ENCODE measurements at places on chromosomes 4 and X.

- no peak for DNase-seq
Measured at GRCh38 chr4:88802585-88803286, 105.1 kb upstream of the NAP1L5 start.

- DNase-seq, result no peak
Measured at GRCh38 chrX:119990556-119991004, 47.0 kb upstream of the NKAP start.

- no peak for DNase-seq
Measured at GRCh38 chr4:106670976-106671375, 302.4 kb upstream of the GIMD1 start.

DNA sequence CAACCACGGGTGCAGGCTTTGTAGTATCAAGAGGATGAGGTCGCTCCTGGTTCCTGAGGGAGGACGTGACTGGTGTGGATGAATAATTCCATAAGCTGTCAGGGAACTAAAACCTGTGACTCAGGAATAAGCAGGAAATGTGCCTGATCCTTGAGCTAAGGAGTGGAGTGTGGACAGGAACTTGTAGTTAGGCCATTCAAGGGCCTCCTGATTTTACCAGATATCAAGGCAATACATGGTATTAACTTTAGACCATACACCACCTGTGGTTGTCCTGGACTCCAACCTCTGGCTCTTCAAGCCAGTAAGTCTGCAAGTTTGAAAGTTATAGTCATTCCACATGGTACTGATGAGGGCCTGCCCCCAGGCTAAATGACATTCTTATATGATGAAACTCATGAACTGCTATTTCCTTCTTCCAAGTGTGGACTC, 12.1 kb upstream of the ING2 start:
- no peak for DNase-seq

GRCh38 chr4:167578906-167579305, 344.6 kb upstream of the SPOCK3 start:
- no peak for DNase-seq

DNA sequence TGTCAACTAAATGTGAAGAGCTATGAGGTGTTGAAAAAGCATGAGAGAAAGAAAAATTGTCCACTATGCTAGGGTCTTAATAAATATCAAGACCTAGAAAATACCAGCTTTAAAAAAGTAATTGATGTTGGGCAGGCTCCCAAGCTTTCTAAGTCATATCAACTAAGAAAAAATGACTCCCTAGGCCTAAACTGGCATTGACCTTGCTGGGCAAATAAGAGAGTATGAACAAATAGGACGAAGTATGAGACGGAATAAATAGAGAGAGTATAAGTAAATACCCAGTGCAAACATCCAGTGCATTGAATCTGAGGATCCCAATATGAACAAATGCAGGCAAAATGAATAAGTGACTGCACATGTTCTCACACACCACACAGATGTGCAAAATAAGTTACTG, 3.2 kb downstream of the KDR start:
- no peak for DNase-seq

- DNase-seq, result no peak
Measured at GRCh38 chrX:36897690-36898089, 110.5 kb upstream of the FAM47C start.

- no peak for DNase-seq
Measured at GRCh38 chr4:8904041-8904501, 32.4 kb upstream of the HMX1 start.

- DNase-seq, result no peak
Measured at GRCh38 chrX:132101206-132101605, 26.6 kb downstream of the FRMD7 start.

DNA sequence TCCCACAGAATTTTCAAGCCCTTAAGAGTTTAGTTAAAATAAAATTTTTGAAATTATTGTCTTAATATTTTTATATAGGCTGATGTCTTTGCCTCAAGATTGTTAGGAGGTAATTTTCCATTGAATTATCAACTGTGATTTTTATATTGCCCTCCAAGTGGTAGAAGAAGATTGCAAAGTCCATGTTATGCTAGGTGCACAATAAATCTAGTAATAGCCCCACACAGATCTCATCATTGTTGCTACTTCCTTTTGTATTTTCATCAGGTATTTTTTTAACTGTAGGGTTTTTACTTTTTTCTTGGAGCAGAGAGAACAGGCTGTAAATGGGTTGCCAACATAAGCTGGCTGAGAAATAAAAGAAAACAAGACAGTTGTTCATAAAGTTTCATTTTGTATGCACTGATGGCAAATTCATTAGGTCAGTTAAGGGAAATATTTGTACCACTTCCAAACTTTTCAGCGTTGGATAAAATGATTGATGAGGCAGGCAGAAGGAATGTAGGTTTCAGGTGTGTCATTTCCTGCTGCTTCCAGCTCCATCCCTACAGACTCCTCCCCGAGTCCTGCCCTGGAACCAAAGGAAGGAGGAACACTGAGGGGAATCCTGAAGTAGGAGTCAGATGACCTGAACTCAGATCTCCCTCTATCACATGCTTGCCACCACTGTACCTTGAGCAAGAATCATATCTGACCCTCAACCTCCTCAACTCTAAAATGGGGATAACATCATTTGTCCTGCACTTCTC, 105.5 kb downstream of the PRRG1 start:
- no peak for DNase-seq

GRCh38 chr4:169410839-169411770, 140.3 kb upstream of the SH3RF1 start:
- peak; percentile 67 for DNase-seq

DNA sequence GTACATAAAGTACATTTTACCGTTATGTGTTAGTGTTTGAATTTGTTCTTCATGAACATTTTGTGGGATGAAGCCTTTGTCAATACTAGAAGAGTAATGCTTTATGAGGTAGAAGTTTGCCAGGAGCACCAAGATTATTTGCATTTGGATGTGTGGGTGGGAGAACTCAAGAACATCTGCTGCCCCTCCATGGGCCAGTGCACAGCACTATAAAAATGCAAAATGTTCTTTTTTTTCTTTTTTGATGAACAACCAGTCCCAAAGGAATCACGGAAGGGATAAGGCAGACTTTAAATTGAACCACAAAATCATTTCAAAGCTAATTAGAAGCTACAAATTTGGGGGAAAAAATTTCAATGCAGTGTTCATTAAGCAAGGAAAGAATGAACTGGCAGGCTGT, 300.3 kb upstream of the NWD2 start:
- no peak for DNase-seq

DNA sequence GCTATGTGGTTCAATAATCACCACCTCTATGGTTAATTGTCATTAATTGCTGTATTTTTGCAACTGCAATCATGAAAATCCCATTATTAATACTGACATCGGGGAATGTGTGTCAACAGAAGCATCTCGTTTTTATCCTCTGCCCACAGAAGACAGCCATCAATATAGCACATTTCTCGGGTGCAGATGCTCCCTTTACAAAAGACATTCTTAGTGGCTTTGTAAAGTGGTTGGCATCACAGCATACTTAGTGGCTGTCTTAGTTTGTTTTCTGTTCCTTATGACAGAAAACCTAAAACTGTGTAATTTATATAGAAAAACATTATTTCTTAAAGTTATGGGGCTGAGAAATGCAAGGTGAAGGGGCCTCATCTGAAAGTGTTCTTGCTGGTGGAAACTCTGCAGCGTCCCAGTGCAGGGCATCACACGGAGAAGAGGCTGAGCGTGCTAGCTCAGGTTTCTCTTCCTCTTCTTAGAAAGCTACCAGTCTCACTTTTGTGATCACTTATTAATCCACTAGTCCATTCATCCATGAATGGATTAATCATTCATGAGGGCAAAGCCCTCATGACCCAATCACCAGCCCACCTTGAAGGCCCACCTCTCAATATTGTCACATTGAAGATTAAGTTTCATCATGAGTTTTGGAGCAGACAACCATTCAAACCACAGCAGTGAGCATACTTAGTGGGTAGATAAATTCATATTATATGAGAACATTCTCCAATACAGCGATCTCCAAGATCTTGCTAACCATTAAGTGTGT, 1067.7 kb upstream of the PABPC4L start:
- no peak for DNase-seq

DNA sequence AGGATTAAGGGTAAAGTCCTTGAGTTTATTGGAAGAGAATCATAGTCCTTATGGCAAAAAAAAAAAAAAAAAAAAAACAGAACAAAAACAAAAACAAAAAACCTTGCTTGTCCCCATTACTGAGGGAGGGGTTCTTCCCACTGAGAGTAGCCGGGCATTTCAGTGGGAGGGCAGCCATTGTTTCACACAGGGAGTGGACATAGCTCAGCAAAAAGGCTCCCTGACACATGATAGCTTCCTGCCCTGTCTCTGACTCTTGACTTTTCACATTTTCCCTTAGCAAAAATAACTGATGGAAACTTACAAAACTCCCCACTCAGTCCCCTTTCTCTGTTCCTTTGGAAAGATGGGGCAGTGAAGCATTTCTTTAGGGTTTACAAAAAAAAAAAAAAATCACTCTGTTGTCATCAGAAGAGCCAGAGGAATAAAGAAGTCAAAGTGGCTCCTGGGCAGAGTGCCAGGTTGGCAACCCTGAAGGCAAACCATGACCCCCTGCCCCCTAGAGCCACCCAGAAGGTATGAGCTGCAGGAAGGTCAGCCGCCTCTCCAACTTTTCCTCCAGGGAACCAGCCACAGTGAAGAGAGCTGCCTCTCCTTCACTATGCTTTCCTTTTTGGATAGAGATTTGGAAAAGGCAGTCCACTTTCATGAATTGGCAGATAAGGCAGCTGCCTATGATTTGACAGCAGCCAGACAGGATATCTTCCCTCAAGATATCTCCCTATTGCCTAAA, 170.6 kb downstream of the KDR start:
- no peak for DNase-seq

DNA sequence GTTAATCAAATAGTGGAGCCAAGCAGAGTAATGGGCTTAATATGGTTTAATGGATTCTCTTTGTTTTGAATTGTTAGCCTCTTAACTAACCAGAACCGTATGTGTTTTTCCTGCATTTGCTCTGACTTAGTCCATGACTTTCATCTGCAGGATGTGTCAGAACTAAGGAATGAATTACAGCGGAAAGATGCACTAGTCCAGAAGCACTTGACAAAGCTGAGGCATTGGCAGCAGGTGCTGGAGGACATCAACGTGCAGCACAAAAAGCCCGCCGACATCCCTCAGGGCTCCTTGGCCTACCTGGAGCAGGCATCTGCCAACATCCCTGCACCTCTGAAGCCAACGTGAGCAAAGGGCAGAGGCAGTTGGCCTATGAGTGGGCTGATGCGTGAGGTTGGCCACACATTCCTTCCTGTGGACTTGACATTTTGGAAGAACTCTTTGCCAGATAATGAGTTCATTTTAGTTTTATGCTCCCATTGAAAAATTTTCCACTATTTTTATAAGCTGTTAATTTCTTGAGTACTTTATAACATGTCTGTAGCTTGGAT, 9.1 kb downstream of the MED28 start:
- no peak for DNase-seq

- DNase-seq, result no peak
Measured at GRCh38 chr4:53592122-53592521, 836 bp upstream of the LNX1 start.

GRCh38 chrX:107579956-107580355, 48.4 kb upstream of the PRPS1 start:
- DNase-seq, result no peak

DNA sequence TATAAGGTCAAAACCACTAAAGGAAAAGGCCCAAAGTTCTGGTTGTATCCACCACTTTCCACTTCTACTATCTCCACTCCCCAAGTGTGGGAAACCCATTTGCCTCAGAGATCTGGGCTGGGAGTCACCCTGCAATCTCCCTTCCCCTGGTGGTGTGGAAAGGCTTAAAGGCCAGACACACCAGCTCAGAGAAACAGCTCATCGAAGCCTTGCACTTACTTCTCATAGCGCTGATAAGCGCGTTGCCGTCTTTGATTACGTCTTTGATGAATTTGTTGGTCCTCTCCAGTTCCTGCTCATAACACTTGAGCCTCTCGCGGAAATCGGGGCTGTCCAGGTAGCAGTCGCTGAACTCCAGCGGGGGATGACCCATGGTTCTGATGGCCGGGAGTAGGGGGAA, 647 bp downstream of the OPHN1 start:
- DNase-seq, result no peak

- DNase-seq, result no peak
Measured at GRCh38 chrX:64204252-64204651, 1.3 kb downstream of the AMER1 start.

- DNase-seq, result no peak
Measured at GRCh38 chrX:103628386-103629317, at the start of gene TCEAL1. Gene TCEAL1 (plus strand): TSS chrX:103628975. CDS start chrX:103629917, 942 bp downstream.

GRCh38 chr4:184205243-184205642, 12.4 kb downstream of the ENPP6 start:
- no peak for DNase-seq

DNA sequence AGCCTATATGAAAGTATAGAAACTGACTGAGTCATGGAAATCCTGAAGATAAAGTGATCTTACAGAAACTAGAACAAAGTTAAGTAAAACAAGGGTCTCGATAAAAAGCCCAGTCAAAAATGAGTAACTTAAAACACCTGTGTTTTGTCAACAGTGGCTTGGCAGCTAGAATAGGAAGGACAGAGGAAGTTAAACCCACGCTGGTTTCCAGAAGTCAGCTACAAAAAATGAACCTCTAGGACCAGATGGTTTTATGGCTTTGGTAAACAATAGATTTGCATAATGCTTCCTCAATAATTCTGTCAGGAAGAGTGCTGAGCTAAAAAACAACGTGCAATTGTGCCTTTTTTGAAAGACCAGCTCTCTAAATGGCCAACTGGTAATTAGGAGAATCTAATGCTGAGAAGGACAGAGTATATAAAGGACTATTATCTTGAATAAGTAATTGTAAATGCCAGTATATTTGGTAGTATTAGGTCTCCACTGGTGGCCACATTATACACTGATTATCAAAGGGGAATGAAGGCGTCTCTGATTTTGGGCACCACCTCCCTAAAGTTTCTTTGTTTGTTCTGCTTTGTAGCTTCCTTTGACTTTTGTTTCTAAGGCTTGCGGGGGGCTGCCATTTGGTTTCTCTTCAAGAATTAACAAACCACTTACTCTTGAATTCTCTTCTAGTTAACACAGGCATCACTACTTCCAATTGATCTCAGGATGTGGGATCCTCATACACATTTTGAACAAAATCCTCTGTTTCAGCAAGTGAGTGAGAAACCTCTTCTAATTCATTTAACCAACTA, 72.2 kb upstream of the PPP3CA start:
- peak; percentile 38 for DNase-seq

- DNase-seq, result no peak
Measured at GRCh38 chrX:21963731-21964405, 23.4 kb downstream of the SMS start.

GRCh38 chr4:3451956-3452355, 10.2 kb downstream of the HGFAC start:
- no peak for DNase-seq

DNA sequence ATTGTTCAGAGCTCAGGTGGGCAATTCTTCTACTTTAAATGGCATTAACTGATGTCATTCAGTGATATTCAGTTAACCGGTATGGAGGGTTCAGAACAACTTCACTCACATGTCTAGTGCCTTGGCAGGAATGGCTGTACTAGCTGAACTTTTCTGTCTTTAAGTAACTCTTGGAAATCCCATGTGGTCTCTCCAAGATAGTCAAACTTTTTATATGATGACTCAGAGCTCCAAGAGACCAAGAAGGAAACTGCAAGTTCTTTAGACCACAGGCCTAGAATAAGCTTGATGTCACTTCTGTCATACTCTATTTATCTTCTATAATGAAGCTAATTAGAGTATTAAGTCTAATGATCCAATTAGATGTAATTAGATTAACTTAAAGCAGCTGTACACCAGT, 24.9 kb downstream of the LHFPL1 start:
- DNase-seq, result no peak

GRCh38 chr4:122764071-122764820, 31.7 kb downstream of the BBS12 start:
- no peak for DNase-seq

- no peak for DNase-seq
Measured at GRCh38 chrX:109635146-109635545, 10.2 kb upstream of the KCNE5 start.

- DNase-seq, result no peak
Measured at GRCh38 chrX:102658556-102658955, 7.3 kb downstream of the GPRASP1 start.

Measured in T-helper 2 cell treated with Interferon-gamma antibody and Interleukin-4, amounts not matched to agents 5 μg/mL and 100 μg/mL, for 36 hours (primary cell).